Ecto neural progenitor cell (in vitro differentiated cells): ENCODE measurements at places on chromosomes 13 and 19.

DNA sequence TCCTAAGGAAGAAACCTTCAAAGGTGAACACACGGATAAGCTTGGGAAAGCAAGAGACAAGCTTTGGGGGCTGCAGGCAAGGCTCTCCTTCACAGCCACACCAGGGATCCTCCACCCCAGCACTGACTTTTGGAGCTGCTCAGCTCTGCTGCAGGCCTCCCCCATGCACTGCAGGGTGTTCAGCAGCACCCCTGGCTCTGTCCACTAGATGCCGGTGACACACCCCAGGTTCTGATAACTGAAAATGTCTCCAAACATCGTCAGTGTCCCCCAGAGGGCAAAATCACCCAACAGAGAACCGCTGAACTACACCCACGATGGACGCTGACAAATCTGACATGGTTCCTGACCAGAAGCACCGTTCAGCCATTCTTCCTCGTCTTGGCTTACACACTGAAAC, 90.5 kb downstream of the STK24 start:
- no peak for DNase-seq

DNA sequence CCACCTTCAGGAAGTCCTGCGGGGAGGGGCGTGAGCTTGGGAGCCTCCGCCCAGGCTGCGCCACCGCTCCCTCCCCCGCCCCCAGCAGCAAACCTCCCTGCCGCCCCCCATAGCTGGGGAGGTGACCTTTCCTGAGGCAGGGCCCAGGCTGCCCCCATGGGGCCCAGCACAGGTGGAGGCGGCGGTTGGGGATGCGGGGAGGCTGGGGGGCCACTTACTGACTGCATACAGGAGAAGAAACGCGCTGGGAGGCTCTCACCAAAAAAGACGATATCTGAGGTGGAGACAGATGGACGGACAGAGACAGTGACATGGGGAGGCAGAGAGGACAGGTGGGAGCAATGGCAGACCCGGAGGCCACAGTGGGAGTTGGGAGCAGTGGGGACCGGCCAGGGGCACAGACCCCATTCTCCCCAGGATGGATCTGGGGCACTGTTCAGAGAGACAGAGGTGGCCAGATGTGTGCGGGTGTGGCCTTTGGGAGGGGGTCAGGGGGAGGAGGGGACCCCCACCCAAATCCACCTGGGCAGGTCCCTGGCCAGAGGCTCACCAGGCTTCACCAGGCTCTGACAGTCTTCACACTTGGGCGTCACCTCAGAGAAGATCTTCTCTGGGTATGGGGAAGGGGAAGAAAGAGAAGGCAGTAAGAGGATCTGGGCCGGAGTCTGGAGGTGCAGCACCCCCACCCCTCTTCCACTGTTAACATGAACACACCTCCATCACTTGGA, 3.0 kb upstream of the RINL start:
- no peak for DNase-seq

GRCh38 chr13:71017607-71018006, 849.4 kb downstream of the DACH1 start:
- no peak for DNase-seq

- DNase-seq: peak; percentile 88
Measured at GRCh38 chr19:12721656-12722565, 1.8 kb downstream of the TNPO2 start.

DNA sequence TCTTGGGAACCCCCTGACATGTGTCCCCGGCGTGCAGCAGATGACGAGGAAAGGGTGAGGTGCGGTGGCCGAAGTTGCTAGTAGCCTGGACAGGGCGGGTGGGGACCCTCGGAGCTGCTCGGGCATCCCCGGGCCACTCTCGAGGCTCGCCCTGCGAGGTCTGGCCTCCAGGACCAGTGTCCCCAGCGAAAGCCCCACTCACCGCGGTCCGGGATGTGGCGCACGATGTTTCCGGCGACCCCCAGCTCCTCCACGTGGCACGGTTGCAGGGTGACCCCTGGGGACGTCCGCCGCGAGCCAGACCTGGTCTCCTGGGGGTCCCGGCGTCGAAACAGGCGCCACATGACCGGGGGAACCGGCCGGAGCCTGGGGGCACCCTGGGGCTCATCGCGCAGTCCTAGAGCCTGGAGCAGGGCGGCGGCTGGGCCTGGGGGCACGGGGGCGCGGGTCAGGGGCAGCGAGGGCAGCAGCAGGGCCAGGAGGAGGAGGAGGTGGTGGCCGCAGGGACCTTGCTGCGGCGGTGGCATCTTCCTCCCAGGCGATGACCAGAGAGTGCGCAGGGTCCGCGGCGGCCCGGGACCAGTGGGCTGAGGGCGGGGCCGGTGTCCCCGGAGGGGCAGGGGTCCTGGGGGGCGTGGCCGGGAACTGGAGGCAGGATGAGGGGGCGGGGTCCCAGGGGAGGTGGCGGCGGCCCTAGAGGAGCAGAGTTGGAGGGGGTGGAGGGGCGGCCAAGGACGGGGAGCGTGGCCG, 26.0 kb downstream of the CERS1 start:
- peak; percentile 60 for DNase-seq

DNA sequence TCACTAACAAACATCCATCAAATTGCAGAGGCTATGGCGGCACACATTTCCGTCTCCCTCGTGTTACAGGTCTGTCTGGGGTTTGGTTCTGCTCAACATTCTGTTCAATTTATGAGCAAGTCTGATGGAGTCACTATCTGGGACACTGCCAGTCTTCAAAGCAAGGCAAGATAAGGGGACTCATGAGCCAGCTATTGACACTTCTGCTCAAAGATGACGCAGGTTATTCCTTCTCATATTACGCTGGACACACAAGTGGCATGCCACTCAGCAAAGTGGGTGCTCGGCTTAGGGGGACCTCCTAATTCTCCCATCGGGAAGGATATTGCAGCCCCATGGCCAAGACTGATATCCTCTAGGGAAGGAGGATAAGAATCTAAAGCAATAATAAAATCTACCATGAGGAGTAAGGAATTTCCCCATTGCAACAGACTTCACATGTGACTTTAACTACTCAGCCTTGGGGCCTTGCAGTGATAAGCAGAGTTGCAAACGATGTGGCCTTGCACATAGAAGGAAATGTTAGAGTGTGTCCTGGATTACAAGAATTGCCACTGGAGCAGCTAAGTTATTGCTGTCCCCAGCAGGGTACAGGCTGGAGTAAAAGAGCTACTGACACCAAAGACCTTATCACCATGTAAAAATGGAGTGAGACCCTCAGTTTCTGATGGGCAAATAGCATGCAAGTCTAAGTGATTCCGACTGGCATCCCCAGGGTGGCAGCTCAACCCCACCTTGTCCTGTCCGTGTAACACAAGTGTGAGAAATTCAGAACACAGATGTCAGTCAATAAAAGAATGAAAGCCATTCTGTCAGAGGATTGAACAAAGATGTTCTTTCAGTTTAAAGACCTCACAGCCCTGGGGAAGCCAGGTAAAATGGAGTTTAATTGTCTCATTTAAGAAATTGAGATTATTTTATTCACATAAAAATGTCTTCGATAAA, 306.1 kb downstream of the IRS2 start:
- no peak for DNase-seq

GRCh38 chr13:106138620-106139019, 396.8 kb downstream of the EFNB2 start:
- DNase-seq: no peak

GRCh38 chr19:31717269-31717923, 368.2 kb upstream of the TSHZ3 start:
- DNase-seq: no peak

- peak; percentile 91 for DNase-seq
Measured at GRCh38 chr19:53365134-53365898, at the start of gene ZNF525. Gene ZNF525 (plus strand): TSS chr19:53365705. CDS start chr19:53372282, 6,577 bp downstream.

DNA sequence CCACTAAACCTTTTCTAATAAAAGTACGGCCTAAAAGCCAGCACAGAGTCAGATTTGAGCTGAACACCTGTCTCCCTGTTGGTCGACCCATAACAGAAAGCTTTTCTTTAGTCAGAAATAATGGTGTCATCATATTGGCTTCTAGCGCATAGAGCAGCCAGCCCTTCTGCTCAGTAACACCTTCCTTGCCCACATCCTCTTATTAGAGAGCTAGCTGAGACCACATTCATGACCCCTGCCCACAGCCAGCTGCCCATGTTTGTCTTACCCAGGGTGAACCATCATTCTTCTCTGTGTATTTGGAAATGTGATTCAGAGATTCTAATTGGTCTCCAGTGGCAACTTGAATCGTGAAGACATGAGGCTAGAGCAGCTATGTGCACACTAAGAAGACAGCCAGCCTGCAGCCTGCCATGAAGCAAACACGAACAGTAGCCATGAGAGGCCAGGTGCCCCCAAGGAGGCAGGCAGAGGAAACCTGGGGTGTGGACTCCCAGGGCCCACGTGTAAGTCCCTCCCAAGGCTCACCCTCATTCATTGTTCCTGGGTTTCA, 82.3 kb upstream of the PDCD5 start:
- DNase-seq: no peak

GRCh38 chr19:3034656-3035541, 5.8 kb upstream of the TLE2 start:
- DNase-seq: no peak

DNA sequence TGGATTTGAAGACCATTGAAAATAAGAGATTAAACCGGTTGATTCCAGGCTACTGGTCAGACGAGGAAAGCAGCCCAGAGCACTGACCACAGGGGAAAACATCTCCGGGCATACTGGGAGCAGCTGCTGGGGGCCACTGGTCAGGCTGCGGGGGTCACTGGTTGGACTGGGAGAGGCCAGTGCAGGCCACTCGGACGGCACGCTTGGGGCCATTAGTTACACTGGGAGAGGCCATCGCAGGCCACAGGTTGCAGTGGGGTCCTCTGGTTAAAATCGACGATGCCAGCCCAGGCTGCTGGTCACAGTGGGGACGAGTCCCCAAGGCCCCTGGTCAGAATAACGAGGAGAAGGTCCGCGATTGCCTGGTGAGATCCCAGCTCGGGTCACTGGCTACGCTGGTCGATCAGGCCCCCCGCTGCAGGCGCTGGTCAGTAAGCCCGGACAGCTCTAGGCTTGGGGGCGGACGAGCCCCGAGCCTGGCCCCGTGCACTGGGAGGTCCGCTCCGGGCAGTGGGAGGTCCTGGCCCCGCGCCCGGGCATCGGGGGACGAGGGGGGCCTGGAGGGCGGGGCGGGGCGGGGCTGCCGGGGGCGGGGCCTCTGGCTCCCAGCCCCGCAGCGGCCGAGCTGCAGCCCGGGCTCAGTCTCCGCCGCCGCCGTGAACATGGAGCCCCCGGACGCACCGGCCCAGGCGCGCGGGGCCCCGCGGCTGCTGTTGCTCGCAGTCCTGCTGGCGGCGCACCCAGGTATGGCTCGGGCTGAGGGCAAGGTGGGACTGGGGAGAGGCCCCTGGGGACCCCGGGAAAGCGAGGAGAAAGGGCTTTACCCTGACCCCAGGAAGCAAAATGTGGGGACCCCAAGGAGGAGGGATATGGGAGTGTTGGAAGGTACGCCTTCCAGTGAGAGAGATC, at the start of gene BCAM:
TSS of gene BCAM (plus strand) at position 641 of the 909 bp plus-strand sequence. CDS start at position 663, 22 bp downstream.
- peak; percentile 89 for DNase-seq

DNA sequence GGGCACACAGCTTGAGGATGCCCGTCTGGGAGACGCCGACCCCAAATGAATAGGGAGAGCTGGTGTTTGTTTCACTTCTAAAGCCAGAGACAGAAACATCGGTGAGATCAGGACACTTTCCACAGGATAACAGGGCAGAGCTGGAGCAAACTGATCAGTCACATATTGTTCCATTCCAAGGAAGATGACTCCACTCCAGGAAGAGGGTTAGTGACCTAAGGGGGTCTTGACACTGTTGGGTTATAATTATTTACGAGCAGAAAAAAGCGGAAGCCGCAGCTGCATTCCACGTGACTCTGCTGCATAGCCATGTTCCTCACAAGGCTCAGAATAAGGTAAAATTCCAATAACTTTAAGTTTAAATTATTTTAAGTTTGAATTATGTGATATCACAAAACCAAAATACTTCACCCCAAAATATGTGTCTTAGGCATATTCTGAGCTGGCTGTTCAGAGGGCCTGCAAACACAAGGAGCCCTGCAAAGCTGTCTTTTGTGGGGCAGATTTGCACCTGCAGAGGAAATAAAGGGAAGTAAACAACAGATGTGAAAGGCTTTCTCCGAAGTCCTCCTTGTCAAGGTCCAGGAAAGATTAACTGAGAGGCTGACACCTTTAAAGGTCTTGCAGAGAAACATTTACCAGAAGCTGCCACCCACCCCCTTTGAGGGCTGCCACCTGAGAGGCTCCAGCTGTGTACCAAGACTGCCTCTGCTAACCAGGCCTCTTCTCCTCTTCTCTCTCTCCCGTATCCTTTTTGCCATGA, 819.2 kb downstream of the UQCRFS1 start:
- DNase-seq: no peak

DNA sequence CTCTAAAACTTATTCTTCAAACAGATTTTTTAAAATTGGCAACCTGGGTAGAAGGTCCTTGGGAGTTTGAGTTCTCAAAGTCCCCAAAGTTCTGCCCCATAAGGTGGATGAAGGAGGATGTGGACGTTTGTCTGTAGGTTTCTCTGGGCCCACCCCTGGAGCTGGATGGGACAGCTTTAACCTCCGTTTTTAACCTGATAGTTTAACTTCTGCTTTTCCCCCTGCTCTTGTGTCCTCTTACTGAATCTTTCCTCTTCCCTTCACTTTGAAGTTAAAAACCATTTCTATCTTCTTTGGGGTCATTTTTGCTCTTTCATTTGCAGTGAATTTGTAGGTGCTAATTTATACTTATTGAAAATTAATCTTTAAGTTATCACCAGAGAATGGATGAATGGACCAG, 79.1 kb downstream of the ESD start:
- DNase-seq: no peak

- DNase-seq: no peak
Measured at GRCh38 chr19:51256155-51256625, 5.3 kb downstream of the SIGLECL1 start.

DNA sequence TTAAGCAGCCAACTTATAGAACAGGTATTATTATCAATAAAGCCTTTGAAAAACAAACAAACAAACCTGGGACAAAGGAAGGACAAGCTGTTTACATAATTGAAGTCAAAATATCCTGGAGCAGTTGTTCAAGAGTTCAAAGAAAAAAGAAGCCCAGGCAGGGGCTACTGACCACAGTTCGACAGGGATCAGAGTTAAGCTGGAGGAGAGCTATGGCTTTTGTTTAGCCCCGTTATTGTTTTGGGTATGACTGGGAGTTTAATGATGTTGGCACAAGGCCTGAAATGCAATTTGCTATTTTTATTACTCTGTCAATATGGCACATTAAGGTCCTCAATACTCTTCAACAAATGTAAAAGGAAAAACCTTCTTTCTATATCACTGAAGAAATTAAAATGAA, 624.4 kb upstream of the KLHL1 start:
- no peak for DNase-seq

GRCh38 chr19:46503848-46504453, 8.3 kb upstream of the PNMA8B start:
- no peak for DNase-seq
